T-helper 2 cell (primary cell): ENCODE measurements at places on chromosomes 16 and 17.
A peak's percentile ranks its signal among the peaks of the same experiment; 100 is the strongest.

GRCh38 chr16:2424061-2425007, 4.9 kb upstream of the CCNF start:
- no peak for DNase-seq

GRCh38 chr16:75506574-75506973, 11.3 kb upstream of the CHST6 start:
- no peak for DNase-seq

DNA sequence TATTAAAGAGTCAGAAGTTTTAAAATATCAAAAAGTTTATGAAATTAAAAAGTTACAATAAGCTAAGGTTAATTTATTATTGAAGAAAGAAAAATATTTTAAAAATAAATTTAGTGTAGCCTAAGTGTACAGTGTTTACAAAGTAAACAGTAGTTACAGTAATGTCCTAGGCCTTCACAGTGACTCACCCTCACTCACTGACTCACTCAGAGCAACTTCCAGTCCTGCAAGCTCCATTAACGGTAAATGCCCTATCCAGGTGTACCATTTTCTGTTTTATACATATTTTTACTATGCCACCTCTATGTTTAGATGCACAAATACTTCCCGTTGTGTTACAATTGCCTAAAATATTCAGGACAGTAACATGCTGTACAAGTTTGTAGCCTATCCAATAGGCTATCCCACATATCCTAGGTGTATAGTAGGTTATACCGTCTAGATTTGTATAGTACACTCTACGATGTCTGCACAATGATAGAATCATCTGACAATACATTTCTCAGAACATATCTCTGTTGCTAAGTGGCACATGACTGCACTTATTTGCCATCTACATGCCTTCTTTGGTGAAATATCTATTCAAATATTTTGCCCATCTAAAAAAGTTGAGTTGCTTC, 67.2 kb upstream of the WSB1 start:
- no peak for DNase-seq

- DNase-seq: no peak
These were observed 618.7 kb downstream of the KCNJ18 start for GRCh38 chr17:22310717-22311686.

DNA sequence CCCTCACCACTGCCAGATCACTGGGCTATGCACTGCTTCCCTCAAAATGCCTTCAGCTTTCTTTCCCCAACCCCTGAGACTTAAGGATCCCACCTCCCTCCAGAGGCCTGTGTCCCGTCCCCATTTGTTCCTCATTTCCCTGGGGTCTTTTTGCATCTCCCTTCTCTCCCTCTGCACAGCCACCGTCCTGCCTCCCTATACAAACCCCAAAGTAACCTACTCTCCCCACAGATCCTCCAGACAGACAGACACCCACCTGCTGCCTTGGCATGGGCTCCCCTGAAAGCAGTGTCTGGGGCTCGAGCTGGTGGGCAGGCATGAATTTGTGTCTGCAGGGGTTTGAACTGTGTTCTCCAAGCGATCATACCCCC, 69.4 kb upstream of the TNRC6C start:
- no peak for DNase-seq

GRCh38 chr17:31698751-31699150, 160.3 kb downstream of the COPRS start:
- no peak for DNase-seq

DNA sequence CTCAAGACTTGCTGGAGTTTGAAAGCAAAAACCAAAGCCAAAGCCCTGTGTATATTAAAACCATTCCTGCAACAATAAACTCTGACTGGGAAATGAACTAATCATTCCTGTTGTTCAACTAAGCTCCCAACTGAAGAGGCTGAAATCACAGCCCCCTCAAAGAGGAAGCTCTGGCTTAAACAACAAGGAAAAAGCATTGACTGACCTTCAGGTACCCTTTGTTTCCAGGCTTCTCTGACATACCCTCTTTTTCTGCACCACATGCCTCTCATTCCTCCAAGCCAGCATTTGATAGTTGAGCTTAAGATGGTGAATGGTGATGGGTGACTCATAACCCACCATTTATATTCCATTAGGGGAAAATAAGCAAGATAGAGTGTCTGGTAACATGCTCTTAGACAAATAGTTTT, 470.9 kb upstream of the SOX9 start:
- DNase-seq: no peak

- DNase-seq: no peak
These were observed 788 bp downstream of the METTL22 start for GRCh38 chr16:8622315-8622656.

- no peak for DNase-seq
These were observed 257.4 kb downstream of the KCNJ2 start for GRCh38 chr17:70426752-70427151.

DNA sequence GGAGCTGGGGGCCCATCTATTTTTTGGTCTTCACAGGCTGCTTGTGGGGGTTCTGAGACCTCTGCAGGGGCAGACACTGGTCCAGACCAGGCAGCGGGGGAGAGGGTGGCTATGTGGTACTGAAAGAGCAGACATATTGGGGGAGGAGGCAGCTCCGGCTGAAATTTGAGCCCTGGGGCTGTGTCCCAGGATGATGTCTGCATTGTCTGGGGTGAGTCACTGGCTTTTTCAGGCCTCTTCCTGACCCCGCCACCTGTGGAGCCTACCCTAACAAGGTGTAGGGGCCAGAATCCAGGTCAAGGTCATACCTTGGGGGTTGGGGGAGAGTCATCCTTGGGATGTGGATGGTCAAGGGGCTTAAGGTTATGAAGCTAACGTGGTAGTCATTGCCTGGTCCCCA, 2.4 kb downstream of the CORO6 start:
- DNase-seq: no peak

DNA sequence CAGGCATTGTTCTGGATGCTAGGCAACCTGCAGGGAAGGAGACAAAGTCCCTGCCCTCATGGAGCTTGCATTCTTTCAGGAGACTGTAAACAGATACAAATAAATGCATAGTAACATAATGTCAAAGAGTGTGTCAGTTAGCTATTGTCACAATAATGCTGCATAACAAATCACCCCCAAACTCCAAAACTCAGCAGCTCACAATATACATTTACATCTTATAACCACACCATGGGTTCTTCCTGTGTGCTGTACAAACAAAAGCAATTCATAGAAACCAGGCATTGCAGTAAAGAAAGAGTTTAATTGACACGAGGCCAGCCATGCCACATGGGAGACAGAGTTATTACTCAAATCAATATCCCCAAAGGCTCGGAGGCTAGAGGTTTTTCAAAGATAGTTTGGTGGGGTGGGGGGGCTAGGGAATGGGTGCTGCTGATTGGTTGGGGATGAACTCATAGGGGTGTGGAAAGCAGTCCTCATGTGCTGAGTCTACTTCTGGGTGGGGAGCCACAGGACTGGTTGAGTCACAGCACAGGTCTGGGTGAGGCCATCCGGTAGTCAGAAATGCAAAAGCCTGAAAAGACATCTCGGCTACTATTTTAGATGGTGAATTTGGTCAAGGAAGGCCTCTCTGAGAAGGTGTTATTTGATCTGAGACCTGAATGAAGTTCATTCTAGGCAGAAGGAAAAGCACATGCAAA, 79.0 kb downstream of the GPRC5B start:
- DNase-seq: no peak

DNA sequence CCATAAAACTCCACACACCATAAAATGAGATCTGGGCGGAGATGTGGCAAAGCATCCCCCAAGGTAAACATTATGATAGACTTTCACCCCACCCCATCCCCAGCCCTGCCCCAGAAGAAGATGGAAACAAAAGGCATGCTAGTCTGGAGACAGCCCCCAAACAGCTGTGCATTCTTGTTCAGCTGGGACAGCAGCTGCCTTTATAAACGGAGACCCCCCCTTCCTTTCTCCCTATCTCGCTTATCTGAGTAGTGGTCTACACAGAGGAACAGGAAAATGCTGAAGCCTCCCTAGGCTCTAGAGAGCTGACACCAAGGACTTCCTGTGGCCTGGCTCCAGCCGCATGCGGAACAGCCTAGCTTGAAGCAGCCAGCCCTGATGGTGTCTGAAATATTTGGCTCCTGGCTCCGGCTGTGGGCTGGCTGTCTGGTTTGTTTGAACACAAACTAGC, 190.3 kb upstream of the ANKFN1 start:
- DNase-seq: no peak

DNA sequence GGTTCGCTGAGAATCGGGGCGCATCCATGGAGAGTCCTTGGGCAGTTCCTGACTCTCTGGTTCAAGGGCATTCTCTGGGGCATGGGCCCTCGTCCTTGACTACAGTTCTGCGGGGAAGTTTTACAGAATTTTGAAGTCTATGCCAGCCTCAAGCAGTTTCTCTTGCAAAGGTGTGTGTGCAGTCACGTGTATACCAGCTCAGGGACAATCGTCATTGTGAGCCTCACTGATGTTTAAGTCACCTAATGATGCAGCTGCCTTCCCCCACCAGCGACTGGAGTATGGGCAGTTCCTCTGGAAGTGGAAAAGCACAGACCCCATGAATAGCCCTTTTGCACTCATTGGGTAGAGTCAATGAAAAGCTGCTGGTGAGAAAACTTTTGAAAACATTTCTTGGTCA, 1.3 kb downstream of the PLCG2 start:
- DNase-seq: no peak

DNA sequence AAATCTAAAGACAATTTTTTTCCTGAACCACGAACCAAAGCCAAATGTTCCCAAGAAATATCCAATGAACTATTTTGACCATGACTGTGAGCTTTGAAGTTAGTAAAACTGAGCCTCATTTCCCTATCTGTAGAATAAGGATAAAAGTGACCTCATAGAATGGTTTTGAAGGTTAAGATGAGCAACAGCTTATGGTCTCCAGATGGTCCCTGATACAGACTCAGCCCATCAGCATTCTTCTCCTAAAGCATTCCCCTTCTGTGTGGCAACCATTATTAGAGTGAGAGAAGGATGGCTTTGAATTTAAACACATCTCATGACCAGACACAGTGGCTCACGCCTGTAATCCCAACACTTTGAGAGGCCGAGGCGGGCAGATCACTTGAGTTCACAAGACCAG, 70.1 kb downstream of the COPRS start:
- no peak for DNase-seq

DNA sequence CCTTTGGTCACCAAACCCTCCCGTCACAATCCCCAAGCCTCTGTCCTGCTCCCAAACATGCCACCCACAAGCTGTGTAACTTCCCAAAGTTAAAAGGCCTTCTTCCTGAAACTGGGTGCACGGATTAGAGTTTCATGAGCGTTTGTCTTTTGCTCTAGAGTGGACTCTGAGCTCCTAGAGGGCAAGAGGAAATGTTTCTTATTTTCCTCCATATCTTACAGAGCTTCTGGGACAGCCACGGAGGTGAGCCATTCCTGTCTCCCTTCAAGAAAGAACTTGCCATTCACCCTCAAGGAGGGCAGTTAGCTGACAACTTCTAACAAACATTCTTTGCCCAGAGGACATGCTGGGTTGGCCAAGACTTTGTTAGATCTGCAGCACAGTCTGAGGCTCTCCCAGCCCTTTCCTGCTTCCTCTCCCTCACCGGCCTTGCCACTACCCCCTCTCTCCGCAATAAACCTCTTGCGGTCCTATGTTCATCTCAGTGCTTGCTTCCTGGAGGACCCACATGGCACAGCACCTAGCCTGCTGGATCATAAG, 2.6 kb upstream of the MYCBPAP start:
- DNase-seq: no peak

- DNase-seq: peak; percentile 62
These were observed 23.1 kb downstream of the LAT start for GRCh38 chr16:29007730-29008593.

DNA sequence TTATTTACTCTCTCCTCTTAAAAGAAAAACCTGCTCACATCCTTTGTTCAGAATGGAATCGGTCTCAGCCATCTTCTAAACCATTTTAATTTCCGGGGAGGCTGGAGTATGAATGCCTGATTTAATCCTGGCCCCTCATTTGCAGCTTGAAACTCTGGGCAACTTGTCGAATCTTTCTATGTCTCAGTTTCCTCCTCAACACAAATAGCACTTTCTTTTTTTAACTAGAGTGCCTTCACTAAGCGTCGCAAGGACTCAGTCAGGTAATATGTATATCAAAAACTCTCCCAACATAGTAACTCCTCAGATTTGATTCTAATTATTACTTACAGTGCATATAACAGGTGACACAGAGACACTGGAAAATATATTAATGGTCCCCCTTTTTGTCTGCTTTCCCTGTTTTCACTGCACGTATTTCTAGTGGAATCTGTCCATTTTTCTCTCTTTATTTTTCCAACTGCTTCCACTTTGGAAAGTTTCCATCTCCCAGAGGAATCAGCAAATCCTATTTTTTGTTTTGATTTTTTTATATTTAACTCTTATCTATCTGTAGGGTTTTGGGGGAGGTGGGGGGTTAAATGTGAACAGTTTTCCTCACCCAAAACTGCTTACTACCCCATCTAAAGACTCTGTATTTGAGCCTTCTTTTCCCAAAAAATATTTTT, 18.6 kb downstream of the SNN start:
- no peak for DNase-seq

DNA sequence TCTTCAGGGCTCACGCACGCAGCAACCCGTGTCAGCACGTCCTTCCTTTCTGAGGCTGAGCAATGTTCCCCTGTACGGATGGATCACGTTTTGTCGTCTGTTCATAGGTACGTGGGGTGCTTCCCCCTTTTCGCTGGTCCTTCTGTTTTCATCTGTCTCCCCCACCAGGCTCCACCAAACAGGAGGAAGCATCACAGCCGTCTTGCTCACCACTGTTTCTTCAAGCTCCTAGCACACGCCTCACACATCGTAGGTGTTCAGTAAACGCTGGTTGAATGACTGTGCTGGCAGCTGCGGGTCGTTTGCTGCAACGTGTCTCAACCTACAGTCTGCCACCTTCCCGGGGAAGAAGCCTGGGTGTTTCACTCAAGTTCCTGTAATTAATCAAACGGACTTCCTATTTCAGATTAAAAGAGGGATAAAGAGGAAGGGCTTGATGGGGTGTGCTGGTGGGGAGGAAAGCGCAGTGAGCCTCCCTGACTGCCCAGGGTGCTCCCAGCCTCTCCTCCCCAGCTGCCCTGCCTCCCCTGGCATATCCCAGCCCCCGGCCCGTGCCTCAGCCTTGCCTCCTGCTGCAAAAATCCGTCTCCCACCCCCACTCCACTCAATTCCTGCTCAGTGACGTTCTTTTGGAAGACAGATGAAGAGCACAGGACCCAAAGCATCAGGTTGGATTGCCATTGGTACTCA, 76.7 kb upstream of the DOC2B start:
- DNase-seq: no peak

- no peak for DNase-seq
These were observed 57.0 kb upstream of the KIFC3 start for GRCh38 chr16:57859331-57859730.

GRCh38 chr16:84054271-84054670, 11.7 kb upstream of the SLC38A8 start:
- no peak for DNase-seq

- no peak for DNase-seq
These were observed 100.4 kb downstream of the SNX11 start for GRCh38 chr17:48207776-48208544.
